ENCODE measurements at places on chromosomes 3 and 15.

GRCh38 chr3:18307529-18307928 lies 117.6 kb downstream of the SATB1 start:
- no peak for DNase-seq

GRCh38 chr3:195153130-195153529 lies 117.8 kb downstream of the XXYLT1 start:
- no peak for DNase-seq

DNA sequence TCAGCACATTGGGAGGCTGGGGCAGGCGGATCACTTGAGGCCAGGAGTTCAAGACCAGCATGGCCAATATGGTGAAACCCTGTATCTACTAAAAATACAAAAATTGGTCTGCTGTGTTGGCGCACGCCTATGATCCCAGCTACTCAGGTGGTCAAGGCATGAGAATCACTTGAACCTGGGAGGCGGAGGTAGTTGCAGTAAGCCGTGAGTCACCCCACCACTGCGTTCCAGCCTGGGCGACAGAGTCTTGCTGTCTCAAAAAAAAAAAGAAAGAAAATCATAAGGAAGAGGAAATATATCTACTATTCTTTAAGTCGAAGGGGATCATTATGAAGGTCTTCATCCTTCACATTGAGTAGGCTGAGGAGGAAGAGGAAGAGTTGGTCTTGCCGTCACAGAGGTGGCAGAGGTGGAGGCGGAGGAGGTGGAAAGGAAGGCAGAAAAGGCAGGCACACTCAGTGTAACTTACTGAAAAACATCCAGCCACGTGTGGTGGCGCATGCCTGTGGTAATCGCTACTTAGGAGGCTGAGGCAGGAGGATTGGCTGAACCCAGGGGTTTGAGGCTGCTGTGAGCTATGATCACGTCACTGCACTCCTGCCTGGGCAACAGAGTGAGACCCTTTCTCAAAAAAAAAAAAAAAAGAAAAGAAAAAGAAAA lies 14.2 kb downstream of the CSK start:
- DNase-seq: no peak

DNA sequence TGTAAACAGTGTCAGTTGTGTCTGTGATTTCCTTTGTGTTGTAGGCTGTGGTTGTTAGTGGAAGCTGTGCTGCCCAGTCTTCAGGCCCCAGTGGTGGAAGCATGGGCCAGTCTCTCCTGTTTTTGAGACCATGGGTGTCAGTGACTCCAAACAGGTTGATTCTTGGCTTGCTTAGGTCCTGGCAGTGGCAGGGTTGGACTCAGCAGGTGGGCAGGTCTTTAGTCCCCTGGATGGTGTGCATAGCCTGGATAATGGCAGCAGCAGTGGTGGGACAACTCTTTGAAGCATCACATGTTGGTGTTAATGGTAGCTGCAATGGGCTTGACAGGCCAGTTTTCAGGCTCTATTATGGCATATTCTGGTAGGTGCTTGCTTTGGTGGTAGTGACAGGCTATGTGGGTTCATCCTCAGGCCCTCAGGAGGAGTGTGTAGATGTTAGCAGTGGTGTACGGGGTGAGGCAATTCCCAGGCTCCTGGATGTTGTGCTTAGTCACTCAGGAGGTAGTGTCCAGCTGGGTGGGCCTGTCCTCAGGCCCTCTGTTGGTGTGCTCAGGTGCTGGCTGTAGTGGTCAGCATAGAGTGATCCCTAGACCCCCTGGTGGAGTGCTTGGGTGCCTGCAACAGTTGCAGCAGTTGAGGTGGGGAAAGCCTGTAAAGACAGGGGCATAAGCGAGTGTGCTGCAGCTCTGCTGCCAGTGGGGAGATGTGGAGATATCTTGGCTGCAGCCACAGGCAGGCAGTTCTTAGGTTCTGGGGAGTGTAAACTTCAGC lies 596.7 kb downstream of the PDCD6IP start:
- DNase-seq: no peak

DNA sequence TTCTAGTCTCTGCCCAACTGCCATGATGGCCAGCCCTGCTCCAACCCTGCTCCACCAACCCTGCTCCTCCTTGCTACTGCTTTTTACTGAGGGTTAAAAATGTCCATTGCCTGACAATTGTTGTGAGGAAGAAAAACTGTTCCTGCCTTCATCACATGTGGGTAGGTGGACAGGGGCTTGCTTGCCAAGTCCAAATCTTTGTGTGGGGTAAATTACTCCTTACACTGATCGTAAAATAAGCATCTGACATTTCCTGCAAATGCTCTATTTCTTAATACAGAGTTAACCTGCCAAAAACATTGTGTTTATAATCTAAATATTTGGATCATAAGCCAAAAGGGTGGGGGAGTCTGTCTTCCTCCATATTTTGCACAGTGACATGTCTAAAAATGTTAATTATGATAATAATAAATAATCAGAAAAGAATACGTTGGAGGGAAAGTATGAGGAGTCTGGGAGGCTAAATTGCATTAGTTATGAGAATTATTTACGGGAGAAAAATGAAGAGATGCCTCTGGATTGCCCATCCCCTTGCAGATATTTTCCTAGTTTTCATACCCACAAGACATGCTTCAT lies 242.5 kb upstream of the TBL1XR1 start:
- DNase-seq: peak; percentile 71

GRCh38 chr15:77567202-77567601 lies 65.5 kb downstream of the LINGO1 start:
- DNase-seq: no peak

- DNase-seq: no peak
Observed at GRCh38 chr3:101673953-101674352, 3.0 kb downstream of the ZBTB11 start.

DNA sequence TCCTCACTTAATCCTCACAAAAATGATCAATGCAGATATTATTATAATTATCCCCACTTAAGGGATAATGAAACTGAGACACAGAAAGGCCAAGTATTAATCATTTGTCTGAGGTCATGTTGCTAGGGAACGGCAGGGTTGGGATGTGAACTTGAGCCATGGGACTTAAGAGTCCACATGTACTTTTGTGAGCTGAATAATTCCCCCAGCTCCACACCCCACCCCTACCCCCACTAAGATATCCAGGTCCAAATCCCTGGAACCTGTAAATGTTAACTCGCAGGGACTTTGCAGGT lies 290.5 kb upstream of the GADL1 start:
- DNase-seq: peak; percentile 56

DNA sequence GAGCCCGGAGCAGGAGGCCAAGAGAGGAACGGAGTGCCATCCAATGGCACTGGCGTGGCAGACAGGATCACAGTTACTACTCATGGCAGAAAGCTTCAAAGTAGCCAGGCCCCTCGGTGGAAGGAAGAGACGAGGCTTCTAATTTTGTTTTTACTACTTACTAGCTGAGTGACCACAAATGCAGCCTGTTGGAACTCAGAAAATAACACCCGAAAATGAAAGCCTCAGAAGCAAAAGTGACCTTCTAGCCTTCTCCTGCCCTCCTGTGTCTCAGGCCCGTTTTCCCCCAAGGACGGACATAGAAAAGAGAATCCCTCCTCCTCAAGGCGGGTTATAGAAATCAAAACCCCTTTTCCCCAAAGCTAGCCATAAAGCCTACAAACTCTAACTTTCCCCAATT lies 9.9 kb upstream of the STRA6 start:
- no peak for DNase-seq

DNA sequence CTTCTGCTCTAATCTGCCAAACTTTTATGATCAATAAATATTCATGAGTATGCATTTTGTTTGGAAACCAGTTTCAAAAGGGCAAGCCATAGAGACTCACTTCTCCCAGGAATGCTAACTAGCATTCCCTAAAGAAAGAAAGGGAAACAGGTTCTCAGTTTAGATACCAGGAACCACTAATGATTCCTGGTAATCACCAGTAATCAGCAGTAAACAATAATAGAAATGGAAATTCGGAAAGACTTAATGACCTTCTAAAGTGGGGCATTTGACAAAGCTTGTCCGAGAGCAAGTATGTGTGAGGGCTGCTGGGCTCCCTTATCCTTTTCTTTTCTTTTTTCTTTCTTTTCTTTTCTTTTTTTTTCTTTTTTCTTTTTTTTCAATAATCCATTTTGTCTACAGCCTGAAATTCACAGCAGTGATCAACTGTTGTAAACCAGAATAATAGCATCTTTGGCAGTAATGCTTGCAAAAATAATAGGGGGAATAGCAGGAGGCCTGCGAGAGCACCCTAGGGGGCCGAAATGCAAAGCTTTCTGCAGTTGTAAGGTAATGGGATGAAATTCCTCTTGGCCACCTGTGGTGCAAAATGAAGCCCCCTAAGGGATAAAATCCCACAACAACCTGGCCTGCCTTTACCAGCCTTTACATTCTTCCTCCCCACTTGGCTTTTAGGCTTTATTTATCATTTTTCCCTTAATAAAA lies 253.2 kb downstream of the ZPLD1 start:
- no peak for DNase-seq

DNA sequence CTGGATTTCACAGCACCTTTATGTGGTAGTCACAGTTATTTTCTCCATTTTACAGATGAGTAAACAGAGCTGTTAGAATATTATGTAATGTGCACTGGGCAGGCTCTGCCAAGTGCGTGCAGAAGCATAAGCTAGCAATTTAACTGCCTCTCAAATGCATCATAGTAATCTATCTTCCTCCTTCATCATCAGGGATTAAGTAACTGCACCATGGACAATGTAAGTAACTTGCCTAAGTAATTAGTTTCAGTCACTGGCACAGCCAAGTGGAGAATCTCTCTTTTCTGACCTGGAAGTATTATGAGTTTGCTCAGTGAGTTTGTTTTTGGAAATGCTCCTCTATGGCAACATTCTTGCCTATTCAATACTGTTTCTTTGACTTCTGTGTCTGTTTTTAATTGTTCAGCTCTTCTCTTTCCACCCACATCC lies 260.5 kb downstream of the PTPRG start:
- DNase-seq: peak; percentile 71

- peak; percentile 59 for DNase-seq
Observed at GRCh38 chr3:84958495-84959469, at the start of gene CADM2. TSS of gene CADM2 (plus strand) at chr3:84958989.

GRCh38 chr15:82539691-82540054 lies 584 bp downstream of the RPS17 start:
- DNase-seq: no peak

GRCh38 chr15:73004462-73004861 lies 47.8 kb upstream of the NEO1 start:
- DNase-seq: no peak
